Kidney tubule cell (primary cell): ENCODE measurements at places on chromosomes 4 and X.

DNA sequence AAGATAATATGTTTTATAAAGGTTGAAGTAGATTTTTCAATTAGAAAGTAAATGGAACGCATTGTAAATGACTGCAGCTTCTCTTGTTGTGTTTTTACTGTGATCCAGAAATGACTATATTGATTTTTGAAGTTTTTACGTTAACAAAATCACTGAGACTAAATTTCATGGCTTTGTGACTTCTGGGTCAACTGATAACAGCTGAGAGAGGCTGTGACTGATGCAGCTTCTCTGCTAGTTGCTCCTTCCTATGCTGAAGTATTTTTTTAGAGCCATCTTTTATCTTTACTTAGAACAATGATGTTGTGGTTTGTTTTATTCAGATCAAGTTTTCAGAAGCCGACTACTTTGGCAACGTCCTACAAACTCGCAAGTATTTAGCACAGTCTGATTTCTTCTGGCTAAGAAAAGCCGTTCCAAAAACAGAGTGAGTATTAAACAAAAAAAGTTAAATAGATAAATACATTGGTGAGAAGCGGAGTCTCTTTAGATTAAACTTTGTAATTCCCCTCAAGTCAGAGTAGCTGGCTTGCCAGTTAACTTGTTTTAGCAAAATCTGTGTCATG, 94.7 kb upstream of the CBLL2 start:
- no peak for DNase-seq

GRCh38 chrX:153687121-153688039, at the start of gene SLC6A8:
SLC6A8 (plus strand) TSS chrX:153687926; CDS start chrX:153688575, 649 bp downstream.
- DNase-seq: peak; percentile 72

DNA sequence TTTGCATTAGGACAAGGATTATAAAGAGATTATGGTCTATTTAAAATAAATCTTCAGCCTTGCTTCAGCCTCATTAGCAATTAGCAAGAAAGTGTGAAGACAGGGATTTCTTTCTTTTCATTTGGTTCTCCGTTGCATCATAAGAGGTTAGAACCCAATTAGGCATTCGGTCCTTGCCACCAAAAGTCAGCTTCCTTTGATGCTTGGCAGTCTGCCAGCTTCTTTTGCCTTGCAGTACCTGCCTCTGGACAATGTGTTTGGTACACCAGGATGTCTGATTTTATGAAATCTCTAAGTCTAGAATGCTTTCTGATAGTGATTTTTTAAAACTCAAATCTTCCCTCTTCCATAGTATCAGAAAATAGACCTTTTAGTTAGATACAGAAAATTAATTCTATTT, 12.4 kb downstream of the SMIM20 start:
- peak; percentile 13 for DNase-seq

DNA sequence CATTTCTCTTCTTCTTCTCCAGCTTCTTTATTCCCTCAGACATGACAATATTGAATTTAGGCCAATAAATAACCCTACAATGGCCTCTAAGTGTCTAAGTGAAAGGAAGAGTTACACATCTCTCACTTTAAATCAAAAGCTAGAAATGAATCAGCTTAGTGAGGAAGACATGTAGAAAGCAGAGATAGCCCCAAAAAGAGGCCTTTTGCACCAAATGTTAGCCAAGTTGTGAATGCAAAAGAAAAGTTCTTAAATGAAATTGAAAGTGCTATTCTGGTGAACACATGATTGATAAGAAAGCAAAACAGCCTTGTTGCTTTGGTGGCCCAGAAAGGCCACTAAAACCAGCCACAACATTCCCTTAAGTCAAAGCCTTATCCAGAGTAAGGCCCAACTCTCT, 146.2 kb upstream of the HHIP start:
- DNase-seq: no peak

GRCh38 chr4:24589448-24589847, 5.1 kb upstream of the DHX15 start:
- no peak for DNase-seq

DNA sequence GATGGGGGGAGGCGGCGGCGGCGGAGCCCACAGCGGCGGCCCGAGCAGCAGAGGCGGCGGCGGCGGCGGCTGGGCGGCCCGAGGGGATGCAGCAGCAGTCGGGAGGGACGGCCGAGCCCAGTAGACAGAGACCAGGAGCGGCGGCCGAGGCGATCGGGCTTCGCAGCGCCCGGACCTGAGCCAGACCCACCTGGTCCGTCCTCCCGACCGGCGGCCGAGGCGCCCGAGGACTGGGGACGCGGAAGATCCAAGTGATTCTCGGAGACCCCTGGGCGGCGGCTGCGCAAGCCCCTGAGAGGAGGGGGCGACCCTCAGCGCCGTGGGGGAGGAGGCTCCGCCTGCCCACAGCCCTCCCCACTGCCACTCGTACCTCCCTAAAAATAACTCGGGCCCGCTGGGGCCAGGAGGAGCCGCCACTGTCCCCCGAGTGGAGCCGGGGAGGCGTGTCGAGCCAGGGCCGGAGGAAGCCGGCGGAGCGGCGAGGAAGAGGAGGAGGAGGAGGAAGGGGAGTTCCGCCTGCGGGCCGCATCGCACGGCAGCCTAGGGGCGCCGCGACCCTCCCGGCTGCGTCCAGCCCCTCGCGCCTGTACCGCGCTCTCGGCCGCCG, 608 bp downstream of the RAPGEF2 start:
- peak; percentile 57 for DNase-seq

DNA sequence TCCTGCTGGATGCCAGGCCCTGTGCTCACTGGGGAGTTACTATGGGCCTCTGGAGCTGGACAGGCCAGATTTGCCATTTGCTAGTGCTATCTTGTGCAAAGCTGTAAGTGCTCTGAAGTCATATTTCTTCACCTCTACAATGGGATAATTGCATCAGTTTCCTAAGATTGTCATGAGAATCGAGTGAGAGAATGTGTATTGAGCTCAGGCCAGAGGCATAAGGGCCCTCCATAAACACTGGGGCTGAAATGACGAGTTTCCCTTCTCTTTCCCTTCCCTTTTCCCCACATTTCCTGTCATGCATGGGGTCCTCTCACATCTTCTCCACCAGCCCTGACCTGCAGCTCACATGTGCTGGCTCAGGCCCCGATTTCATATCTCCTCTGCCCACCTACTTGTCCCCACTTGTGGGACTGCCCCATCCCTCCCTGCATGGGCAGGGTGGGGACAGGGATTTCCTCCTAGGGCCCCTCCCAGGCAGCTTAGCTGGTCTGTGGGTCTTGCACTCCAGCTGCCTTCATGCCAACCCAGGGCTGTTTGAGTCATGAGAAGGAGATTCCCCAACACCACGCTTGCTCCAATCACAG, 358.8 kb downstream of the MID1IP1 start:
- DNase-seq: no peak
